ENCODE measurements at places on chromosomes 4 and X. TPM values are rescaled to one million over a fixed set of nuclear protein-coding genes. Genes with fewer than 3 reads are reported as not detected.

DNA sequence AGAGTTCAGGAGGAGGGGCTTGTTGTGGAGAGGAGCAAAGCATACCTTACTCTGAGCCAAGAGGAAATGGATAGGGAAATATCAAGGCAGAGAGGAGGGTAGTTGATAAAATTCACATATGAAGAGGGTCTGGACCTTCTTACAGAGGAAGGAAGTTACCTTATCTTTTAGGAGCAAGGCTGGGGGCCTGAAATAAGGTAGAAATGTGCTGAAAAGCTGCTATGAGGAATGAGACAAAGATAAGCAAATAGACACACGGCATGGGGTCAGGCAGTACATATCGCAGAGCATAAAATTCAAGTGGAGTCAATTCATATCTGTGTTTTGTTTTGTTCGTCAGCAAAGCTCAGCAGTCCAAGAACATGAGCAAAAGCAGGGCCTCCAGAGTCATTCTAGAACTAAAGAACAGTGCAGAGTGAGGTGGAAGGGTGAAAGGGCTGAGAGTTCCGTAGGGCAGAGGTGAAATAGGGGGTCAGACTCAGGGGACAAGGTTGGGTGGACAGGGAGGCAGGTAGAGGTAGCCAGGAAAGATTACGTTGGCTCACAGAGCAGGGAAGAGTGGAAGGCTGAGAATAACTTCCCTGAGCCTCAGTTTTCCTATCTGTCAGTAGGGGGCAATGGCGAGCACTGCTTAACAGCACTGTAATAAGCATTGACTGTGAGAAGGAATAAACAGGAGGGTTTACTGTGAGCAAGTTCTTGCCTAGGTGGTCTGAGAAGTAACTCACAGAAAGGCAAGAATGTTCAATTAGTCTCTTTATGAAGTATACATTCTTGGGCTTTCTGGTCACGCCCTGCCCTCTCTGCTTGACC, 9.2 kb downstream of the VSIG4 start:
- peak; percentile 52 for ATAC-seq

DNA sequence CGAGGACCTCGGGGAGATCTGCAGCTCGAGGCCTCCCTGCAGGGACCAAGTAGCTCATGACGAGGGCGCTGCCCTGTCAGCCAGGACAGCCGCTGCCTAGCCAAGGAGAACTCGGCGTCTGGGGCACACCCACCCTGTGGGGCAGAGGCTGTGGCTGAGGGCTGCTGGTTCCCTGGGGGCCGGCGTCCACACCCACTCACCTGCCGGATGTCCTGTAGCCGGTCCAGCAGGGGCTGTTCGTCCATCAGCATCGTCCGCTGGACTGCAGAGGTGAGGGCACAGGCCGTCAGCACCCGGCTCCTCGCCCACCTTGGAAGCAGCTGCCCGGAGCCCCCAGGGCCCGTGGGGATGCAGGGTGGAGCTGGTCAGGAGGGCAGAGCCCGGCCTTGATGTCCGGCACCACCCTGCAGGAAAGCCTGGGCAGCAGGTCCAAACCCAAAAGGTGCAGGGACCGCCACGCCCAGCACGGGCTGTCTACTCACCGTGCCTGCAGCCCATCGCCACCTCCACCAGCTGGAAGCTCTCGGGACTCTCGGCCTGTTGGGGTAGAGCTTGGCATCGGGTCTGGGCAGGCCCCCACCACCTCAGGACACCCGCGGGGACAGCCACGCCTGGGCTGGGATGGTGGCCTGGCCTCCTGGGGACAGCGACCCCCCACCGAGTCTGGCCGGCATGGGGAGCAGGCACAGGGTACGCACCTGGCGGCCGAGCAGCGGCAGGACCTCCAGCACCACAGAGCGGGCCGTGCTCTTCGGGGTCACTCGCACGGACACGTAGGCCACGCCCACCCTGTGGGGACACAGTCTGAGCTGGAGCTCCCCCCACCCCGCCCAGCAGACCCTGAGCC, 6.9 kb downstream of the DGKQ start:
- ATAC-seq, result no peak

DNA sequence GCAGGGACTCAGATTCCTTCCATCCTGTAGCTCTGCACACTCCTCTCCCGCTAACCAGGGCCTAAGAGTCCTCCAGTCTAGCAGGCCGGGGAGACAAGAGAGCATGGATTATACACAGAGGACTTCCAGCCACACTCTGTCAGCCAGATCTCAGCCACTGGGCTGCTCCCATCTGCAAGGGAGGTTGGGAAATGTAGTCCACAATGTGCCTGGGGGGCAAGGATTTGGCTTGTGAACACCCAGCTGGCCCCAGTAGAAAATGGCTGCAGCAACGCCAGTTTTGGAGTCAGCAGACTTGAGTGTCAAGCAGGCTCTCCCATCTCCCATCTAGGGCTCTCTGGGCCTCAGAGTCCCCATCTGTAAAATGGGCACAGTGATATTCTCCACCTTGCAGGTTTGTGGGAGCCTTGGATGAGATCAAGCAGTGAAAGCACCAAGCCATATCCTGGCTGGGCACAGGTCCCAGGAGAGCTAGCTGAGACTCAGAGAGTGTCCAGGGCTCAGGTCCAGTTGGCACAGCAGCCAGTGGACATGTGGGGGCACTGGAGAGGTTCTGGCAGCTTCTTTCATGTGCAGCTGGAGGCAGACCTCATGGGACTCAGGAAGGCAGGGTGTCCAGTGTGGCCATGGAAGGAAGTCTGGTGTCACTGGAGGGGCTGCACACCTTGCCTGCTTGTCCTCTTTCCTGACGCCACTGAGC, 14.6 kb downstream of the PSAPL1 start:
- ATAC-seq, result no peak

GRCh38 chr4:88846206-88846790, 148.7 kb upstream of the NAP1L5 start:
- ATAC-seq, result no peak

DNA sequence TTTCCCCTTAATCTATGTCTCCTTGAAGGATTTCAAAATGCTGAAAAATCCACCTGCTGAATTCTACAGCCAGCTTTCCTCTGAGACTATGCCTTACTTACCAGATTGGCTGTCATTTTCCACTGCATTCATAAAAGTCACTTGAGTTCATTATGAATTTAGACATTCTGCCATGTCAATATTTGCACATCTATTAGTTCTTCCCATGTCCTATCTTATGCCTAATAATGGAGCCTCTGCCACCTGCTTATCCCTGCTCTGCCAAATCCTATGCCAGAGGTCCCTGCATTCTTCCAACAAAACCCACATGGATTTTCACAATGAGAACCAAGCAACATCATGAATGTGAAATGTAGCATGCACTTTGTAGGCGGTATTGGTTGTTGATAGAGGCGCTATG, 42.6 kb downstream of the GASK1B start:
- no peak for ATAC-seq

Gene FAM47E
- total RNA-seq, result 0.20 TPM

Gene TLR10
- 0.40 TPM for total RNA-seq

Data from esophagus mucosa (tissue), 1 donor.